Adrenal gland (tissue), 19 donors: ENCODE measurements at places on chromosomes 7 and 10. TPM values are rescaled to one million over a fixed set of nuclear protein-coding genes. Genes with fewer than 3 reads are reported as not detected.

- DNase-seq = no peak
Measured at GRCh38 chr10:4691776-4692175, 134.2 kb upstream of the AKR1E2 start.

DNA sequence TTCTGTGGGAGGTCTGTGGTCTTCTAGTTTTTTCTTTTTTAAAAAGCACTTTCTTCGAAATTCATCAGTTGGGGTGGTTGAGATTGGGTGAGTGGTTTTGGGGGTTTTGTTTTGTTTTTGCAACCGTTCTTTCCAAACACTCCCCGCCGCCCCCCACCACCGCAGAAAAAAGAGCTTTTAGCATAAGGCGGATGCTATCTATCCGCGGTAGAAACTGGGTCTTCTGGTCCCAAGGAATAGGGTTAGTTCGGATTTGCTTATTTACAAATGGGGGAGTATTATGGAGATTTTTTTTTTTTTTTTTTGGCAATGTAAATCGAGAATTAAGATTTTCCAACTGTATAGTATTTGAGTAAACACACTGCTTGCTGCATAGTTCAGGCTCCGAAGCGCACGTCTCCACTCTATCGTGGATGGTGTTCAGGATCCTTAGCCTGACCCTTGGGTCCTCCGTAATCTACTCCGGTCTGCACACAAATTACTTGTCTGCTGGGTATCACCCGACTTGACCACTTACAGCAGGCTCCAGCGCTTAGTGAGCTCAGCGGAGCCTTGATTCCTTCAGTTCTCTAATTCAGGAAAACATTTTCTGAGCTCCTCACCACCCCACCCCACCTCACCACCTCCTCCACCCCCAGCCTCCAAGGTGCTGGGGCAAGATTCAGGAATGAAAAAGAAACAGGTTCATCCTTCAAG is 757 bp upstream of the NRCAM start:
- no peak for DNase-seq

DNA sequence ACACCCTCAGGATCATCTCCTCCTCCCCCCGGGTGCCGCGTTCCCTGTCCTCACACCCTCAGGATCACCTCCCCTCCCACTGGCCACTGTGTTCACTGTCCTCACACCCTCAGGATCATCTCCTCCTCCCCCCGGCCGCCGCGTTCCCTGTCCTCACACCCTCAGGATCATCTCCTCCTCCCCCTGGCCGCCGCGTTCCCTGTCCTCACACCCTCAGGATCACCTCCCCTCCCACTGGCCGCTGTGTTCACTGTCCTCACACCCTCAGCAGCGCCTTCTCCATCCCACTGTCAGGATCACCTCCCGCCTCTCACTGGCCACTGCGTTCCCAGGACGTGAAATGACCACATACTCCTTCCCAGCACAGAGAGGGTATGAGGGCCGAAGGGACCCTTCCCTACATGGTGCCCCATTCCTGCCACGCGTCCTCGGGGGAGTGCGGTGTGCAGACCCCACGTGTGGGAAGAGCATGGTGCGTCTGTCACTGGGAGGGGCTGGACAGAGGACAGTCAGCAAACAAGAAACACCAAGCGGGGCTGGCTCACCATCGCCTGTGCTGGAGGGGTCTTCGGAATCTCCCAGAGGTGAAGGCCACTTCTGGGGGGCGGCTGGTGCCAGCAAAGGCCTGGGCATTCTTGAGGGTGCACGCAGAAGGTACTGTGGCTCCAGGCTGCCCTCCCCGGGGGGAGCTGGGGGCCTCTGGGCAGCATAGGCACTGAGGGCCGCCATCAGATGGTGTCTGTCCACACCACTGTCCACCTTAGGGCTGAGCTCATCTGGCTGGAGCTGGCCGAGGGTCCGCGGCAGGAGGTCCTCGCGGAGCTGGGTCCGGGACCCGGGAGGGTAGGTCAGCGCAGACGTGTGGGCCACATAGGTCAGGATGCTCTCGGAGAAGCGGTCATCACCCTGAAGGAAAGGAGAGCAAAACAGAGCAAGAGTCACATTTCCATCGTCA is 421.0 kb downstream of the PTPRN2 start:
- DNase-seq = no peak

- no peak for DNase-seq
Measured at GRCh38 chr10:64113792-64114191, 592.6 kb downstream of the REEP3 start.

DNA sequence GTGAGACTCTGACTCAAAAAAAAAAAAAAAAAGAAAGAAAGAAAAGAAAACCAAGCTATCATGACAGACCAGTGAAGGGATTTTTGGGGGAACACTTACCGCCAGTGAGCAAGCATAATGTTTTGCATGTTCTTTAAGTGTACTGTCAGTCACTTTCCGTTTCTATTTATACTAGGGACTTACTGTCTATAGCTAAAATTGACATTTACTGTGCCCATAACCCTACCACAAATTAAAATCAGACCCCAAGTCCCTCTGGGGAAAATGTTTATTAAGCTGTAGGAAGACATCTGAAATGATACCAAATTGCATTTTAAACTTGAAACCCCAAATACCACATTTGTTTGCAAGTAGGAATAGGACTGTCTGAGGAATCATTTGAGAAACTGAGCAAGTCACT is 252.8 kb downstream of the TRIL start:
- no peak for DNase-seq

DNA sequence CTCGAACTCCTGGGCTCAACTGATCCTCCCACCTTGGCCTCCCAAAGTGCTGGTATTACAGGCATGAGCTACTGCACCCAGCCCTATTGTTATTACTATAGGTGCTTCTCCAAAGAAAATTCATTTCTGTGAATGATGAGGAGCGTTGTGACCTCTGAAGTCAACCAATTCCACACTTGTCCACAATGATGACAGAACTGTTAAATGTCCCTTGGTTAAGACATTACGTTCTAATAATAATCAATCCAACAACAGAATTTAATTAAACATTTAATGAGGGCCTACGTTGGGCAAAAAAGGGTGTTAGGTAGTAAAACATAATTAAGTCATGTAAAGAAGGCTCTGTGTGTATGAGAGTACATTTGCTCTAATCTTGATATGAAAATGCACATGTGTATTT is 18.2 kb downstream of the POLR3A start:
- DNase-seq = no peak

- no peak for DNase-seq
Measured at GRCh38 chr7:155276800-155277375, 20.8 kb upstream of the INSIG1 start.

DNA sequence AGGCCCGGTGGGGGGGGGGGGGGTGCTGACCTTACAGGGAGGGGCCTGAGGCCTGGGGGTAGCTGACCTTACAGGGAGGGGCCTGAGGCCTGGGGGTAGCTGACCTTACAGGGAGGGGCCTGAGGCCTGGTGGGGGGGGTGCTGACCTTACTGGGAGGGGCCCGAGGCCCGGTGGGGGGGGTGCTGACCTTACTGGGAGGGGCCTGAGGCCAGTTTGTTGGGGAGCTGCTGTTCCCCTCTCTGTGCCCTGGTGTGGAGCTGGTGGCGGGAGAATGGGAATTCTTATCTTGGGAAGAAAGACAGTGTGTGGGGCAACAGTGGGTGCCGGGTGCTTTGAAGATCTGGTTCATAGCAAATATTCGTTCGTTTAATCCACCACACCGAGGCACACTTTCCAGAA is 46.6 kb upstream of the CFAP46 start:
- no peak for DNase-seq

DNA sequence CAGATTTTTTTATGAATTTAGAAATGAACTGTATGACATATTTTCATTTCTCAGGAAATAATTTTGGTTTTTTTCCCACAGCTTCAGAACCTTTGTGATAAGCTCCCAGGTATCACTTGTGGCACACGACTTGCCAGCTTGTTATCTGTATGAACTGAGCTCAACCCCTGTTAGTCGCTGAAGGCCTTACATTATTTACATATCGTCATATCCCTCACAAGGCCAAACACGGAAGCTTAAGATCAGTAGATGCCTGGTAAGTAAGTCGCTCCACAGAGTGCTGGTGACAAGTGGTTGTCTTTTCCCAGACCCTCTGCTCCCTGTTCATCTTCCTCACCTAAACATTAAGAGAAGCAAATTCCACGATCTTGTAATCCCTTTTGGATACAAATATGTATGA is 55.2 kb downstream of the RAPGEF5 start:
- DNase-seq = no peak

DNA sequence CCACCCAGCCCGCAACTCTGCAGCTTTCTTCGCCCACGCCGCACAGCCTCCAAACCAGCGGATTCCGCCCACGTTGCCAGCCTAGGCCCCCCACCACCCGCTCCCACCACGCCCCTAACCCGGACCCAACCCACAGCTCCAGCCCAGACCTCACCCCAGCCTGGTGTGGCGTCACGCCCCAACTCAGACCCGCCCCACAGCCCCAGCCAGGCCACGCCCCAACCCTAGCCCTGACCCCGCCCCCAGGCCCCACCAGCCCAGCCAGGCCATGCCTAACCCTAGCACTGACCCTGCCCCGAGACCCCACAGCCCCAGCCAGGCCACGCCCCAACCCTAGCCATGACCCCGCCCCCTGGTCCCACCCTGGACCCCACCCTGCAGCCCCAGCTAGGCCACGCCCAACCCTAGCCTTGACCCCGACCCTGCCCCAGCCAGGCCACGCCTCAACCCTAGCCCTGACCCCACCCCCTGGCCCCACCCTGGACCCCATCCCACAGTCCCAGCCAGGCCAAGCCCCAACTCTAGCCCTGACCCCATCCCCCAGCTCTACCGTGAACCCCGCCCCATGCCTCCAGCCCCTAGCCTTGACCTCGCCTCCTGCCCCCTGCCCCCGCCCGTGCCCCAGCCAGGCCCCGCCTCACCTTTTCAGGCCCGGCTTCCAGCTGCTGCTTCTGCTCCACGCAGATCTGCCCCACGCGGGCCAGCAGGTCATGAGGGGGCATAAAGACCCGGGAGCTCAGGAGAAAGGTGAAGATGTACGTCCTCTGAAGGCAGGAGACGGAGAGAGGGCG is 64.0 kb downstream of the RASGEF1A start:
- DNase-seq = no peak

DNA sequence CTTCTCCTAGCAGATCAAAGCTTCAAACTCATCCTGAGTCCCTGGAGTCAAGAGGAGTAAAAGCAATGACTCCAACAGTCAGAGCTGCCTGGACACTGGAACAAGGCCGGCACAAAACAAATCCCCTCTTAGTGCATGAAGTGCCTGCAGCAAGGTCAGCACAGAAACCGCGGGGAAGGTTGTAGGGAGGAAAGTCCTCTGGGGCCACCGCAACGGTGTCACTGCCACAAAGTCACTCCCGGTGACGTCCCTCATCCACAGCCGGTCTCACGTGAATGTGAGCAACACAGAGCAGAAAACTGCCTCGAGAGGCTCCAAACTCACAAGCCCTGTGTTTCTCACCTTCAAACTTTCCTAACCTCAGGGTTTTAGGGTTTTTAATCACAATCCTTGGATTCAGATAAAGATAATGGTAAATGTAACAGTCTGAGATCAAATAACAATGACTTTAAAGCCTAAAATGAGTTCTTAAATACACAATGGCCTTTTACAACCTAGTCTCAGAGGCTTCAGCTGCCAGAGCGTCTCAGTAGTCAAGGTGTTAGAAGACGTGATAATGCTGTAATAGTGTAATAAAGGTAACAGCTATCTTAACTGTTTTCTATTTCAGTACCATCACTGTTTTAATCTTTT is 274.3 kb downstream of the ZMYND11 start:
- no peak for DNase-seq

DNA sequence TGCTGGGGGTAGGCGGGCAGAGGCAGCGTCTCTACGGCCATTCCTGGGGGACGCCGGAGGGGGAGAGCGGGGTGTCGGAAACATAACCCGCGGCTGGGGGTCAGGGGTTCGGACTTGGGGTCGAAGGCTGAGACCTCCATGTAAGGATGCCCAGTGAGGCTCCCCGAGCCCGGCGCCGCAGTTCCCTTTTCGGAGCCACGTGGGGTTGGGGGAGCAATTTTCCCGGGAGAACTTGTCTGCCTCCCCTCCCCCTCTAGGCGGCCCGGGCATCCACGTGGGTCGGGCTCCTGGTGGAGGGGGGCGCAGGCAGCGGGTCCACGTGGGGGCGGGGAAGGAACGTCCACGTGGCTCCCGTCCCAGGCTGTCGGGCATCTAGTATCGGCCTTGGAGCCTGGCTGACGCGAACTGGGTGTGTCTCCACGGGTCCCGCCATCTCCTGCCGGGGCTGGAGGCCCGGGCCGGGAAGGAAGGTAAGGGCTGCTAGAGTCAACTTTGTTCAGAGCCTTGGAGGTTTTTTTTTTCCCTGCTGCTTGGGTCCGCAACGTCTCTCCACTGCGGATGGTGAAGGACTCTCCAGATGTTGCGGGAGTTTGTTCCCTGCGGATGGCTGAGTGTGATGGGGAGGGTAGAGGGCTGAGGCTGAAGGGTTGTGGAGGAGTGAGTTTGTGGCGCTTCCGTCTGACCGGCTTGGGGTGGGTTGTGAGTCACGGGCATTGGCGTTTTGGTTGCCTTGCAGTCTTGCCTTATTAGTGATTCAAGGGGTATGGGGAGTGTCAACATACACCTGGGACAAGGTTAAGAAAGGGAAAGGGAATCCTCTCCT is 744 bp downstream of the PPRC1 start:
- peak; percentile 88 for DNase-seq

DNA sequence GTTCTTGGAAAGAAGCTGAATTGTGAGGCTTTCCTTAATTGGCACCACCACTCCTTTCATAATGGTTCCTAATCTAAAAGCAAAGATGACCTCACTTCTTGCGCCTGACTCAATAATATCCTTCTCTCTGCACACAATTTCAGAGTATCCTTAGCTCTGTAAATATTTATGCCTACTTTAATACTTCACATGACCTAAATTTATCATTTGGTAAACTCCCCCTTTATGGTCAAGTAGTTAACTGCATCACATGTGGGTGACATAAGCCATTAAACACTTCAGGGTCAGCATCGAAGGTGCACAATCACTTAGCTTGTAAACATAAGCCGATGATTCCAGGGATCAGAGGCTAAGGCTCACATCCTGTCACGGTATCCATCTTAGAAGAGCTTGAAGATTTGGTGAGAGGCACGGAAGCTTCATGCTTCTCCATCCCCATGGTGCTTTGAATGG is 7.3 kb upstream of the RHOBTB1 start:
- DNase-seq = no peak

GRCh38 chr7:36966636-36967035 is 242.3 kb upstream of the AOAH start:
- no peak for DNase-seq

Gene CFAP69
- 0.42 TPM for total RNA-seq

Gene SPDYE16
- 0.71 TPM for total RNA-seq

Gene GPR15LG
- 0.25 TPM for total RNA-seq

Gene CACNA2D1
- 31.8 TPM for total RNA-seq

Gene WDR86
- total RNA-seq = 16.7 TPM

Gene GIMAP2
- total RNA-seq = 14.7 TPM

Gene AP1S1
- total RNA-seq = 30.4 TPM
